ENCODE measurements at places on chromosomes 12 and 14. TPM values are rescaled to one million over a fixed set of nuclear protein-coding genes. Genes with fewer than 3 reads are reported as not detected.

DNA sequence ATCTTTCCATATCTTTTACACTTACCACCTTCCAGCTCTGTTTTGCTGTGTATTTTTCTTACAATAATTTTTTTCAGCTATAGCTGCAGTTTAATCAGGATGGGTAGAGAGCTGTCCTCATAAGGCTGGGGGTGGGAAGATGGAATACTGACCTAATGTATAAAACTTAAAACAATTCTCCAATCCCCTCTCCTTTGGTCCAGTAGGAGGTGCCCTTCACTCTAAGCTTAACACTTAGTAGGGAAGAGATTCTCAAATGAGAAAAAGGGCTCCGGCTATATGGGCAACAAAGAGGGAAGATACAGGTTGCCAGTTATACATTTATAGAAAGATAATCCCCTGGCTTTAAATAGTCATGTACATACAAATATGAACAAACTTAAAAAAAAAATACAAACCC, 2.8 kb downstream of the ORMDL2 start:
- H3K4me3 ChIP-seq = no peak overlapping the region
- no peak for DNase-seq
- no peak overlapping the region for H3K27ac ChIP-seq
- H3K4me1 ChIP-seq = peaks cover 11% of the 10 kb centered on the region

- peaks cover 12% of the 10 kb centered on the region for H3K4me1 ChIP-seq
- peak overlapping the region; percentile 91 for H3K27ac ChIP-seq
- H3K4me3 ChIP-seq = peak overlapping the region; percentile 63
These were observed 28.2 kb downstream of the WBP11 start for GRCh38 chr12:14774906-14775635.

- H3K27me3 ChIP-seq = no peaks in the 10 kb centered on the region
- no peak overlapping the region for H3K27ac ChIP-seq
- DNase-seq = no peak
- no peaks in the 10 kb centered on the region for H3K36me3 ChIP-seq
- no peak overlapping the region for H3K4me3 ChIP-seq
These were observed 157.9 kb upstream of the GRIP1 start for GRCh38 chr12:66836623-66837310.

Gene ITGB7
- 0.27 TPM for polyA plus RNA-seq

Gene NTF3
- polyA plus RNA-seq = 7.3 TPM

Gene FLVCR2
- polyA plus RNA-seq = 13.7 TPM
